NCI-H345 (cell line): ENCODE measurements at places on chromosomes 1 and 21.

DNA sequence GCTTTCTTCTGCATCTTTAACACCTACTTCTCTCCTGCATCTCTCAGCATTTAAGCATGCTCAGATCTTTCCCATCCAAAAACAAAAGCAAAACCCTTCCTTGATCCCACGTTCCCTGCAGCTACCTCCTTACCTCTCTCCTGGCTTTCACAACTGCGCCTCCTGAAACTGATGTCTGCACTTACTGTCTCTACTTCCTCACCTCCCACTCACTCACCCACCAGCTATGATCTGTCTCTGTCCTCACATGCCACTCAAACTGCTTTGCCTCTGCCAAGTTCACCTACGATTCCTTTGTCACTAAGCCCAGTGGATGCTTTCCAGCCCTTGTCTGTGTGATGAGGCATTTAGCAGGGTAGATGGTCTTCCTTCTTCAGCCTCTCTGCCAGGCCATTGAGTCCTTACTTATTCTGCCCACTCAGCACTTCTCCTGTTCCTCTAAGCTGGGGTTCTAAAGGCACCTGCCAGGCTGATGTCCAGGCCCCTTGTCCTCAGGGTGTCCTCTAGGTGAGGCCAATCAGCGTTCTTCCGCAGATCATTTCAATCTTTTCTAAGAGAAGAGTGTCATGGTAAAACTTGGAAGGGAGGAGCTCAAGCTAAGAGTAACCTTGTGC, 10.0 kb upstream of the GJB3 start:
- DNase-seq, result no peak

DNA sequence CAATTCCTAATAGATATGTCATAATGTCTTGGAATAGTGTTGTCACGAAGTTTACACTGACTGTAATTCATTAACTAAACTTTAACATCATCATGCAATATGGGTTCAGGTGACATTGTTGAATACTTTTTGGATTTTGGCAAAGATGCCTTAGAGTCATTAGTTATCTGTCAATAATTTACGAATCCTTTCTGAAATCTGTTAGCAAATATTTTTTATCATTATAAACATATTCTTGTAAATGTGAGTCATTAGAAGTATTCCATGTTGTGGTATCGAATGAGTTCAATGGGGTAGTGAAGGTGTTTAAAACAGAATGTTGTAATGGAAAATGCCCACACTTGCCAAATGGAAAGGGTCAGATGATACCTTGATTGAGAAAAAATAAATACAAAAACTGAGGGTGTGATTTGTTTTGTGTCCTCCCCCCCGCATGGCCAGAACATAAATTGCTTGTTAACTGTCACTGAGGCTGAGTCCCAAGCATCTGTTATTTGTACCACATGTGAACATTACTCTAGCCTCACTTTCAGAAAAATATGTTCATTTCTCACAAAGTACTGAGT, 5.2 kb upstream of the NR5A2 start:
- DNase-seq, result no peak

DNA sequence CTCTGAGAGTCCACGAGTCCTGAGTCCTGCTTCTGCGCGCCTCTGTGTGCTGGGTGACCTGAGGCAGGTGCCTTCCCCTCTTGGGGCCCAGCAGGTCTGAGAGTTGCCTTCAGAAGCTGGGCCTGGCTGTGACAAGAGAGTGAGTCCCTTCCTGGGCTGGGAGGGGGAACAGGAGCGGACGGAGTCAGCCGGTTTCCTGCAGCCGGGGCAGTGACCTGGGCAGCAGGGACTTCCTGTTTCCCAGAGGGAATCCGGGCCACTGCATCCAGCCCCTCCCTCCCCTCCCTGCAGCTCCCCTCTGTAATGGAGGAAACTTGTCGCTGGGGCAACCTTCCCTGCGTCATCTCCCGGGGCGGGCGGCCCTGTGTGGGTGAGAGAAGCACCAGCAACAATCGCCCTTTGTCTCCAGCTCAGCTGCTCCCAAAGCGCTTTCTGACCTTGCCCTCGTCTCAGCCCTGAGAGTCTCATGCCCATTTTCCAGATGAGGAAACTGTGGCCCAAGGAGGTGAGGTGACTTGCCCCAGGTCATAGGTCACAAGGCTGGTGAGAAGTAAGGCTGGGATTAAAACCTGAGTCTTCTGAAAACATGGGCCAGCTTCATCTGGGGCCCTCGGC, 61.1 kb downstream of the SDC3 start:
- peak; percentile 16 for DNase-seq

GRCh38 chr1:229035748-229036082, 235.2 kb upstream of the RAB4A start:
- no peak for DNase-seq

- DNase-seq, result no peak
These were observed 243.4 kb downstream of the RHOU start for GRCh38 chr1:228978484-228979324.

DNA sequence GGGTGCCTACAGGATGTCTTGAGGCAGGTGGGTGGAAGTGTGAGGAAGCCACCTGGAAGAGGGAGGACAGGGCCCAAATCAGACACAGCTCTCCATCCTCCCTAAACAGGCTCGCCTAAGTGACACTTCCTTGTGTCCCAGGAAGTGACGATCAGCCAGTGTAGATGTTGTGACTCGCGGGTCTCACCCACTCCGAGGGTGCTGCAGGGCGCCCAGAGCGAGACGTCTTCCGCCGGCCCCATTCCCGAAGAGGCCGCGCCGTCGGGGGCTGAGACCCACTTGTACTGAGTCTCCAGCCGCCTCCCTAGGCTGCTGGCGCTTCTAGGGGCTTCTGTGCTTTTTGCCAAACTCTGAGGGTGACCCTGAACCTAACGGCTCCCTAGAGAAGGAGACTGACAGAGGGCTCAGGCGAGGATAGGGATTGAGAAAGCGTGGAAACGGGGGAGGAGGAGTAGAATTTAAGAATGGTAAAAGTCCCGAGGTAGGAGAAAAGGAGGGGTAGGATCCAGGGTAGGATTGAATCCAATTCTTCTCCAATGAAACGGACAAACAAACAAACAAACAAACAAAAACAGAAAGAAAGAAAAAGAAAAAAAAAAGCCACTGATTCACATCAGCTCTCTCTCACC, 543 bp upstream of the MARK1 start:
- peak; percentile 71 for DNase-seq

GRCh38 chr1:236395230-236395946, 1.3 kb downstream of the EDARADD start:
- peak; percentile 39 for DNase-seq

DNA sequence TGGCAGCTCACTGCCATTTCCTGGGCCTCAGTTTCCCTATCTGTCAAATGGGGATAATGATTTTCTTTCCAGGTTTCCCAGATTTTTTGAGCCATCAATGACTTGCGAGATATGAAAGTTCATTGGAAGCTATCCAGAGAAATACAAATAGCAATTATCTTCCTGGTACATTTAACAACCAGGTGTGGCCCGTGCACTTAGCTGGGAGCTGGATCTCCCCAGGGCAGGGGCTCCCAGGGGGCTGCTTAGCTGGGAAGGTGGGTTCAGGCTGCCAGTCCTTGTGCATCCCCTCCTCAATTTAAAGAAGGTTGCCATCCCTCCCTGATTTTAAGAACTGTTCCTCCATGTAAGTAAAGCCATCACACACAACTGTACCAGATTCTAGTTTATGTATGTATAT, 3.6 kb upstream of the TMEM54 start:
- no peak for DNase-seq

- peak; percentile 6 for DNase-seq
These were observed 27.3 kb downstream of the F11R start for GRCh38 chr1:160993544-160994193.

- peak; percentile 79 for DNase-seq
These were observed 404.8 kb downstream of the HLX start for GRCh38 chr1:221284028-221284427.

DNA sequence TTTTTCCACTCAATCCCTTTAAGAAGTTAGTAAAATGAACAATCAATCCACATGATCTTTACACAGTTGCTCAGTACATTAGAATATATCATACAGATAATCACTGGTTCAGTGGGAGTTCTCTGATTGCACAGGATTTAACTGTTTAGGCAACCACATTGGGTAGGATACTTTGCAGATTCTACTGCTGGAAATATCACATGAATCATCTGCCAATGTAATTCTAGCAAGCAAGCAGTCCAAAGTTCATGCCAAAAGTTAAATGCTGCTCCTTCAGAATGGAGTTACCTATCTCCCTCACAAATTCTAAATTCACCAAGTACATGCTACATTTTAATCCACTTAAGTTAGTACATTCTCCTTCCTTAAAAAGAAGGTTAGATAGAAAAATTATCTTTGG, 52.4 kb downstream of the NEGR1 start:
- no peak for DNase-seq

- DNase-seq, result peak; percentile 86
These were observed 259.6 kb upstream of the PLD5 start for GRCh38 chr1:242784084-242784483.

GRCh38 chr1:17594026-17594425, 54.5 kb downstream of the ARHGEF10L start:
- DNase-seq, result no peak

DNA sequence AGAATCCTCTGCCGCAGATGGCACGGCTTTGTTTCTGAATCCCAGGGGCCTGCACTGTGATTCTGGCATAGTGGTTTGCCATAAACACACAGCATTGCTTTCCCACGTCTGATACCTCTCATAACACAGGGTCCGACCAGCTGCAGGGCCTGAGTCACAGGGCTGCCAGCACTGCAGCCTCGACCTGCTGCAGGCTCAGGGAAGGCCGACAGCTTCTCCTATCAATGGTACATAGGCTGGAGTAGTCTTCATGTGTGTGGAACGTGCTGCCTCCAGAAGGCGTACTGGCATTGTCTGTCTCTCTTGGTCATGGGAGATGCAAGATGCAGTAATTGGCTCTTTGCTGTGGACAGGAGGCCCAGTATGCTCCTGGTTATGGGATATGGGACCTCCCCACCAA, 53.5 kb upstream of the PDE9A start:
- DNase-seq, result no peak

- DNase-seq, result no peak
These were observed 480.4 kb downstream of the PLPP3 start for GRCh38 chr1:56098946-56099345.

DNA sequence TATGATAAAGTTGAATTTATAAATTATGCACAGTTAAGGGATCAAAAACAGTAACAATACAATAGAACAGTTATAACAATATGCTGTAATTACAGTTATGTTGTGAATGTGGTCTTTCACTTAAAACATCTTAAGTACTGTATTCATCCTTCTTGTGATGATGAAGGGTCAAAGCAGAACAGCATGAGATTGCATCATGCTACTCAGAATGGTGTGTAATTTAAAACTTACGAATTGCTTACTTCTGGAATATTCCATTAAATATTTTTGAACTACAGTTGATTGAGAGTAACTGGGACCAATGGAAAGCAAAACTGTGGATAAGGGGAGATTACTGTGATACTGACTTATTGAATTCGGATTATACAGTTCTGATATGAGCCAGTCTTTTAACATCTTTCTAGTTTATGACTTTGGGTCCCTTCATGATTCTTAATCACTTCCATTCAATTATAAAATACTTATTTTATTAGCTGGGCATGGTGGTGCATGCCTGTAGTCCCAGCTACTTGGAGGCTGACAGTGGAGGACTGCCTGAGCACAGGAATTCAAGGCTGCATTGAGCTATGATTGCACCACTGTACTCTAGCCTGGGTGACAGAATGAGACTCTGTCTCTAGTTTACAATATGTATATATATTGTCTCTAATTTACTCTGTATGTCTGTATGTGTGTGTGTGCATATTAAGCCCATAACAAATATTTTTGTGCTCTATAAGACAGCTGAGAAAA, 43.2 kb downstream of the ATP1B1 start:
- DNase-seq, result no peak

DNA sequence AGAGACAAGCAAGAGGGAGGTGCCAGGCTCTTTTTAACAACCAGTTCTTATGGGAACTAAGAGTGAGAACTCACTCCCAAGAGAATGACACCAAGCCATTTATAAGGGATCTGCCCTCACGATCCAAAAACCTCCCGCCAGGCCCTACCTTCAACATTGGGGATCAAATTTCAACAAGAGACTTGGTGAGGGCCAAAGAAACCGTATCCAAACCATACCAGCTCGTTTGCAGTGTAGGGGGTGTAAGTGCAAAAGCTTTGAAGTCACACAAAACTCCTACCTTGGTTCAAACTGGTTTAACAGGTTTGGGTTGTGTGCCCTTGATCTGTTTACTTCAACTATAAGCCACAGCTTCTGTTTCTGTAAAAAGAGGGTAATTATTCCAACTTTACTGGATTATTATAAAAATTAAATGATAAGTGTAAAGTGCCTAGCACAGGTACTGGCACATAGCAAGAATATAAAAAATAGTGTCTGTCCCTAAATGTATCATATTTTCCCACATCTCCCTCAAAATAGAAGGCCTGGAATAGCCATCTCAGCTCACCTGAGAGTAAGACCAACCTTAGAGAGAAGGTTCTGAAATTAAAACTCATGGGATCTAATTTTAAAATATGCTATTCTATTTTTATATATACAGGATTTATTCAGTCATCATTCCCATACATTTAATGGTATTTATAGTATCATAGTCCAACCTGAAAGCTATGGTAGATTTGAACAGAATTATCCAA, 7.0 kb upstream of the USP25 start:
- no peak for DNase-seq

GRCh38 chr1:52432807-52433206, 28.4 kb downstream of the PRPF38A start:
- no peak for DNase-seq

- peak; percentile 33 for DNase-seq
These were observed 543.7 kb downstream of the NPHP4 start for GRCh38 chr1:5448486-5448885.

DNA sequence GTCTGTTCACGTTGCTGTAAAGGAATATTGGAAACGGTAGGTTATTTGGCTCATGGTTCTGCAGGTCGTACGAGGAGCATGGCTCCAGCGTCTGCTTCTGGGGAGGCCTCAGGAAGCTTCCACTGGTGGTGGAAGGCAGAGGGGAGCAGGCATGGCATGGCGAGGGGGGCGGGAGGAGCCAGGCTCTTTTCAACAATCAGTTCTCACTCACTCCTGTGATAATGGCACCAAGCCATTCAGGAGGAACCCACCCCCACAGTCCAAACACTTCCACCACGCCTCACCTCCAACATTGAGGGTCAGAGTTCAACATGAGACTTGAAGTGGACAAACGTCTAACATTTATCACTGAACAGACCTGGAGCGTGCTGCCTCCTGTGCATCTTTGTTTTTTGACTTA, 141.2 kb downstream of the PGBD5 start:
- DNase-seq, result no peak

- DNase-seq, result no peak
These were observed 74.4 kb downstream of the RWDD3 start for GRCh38 chr1:95308276-95309030.

- no peak for DNase-seq
These were observed 120.9 kb upstream of the PRDX6 start for GRCh38 chr1:173356191-173356762.

- DNase-seq, result no peak
These were observed 96.8 kb downstream of the NRIP1 start for GRCh38 chr21:14968029-14968428.
